ENCODE measurements at places on chromosomes 5 and 9. TPM values are rescaled to one million over a fixed set of nuclear protein-coding genes. Genes with fewer than 3 reads are reported as not detected.

GRCh38 chr5:60677850-60678664, 21.9 kb downstream of the DEPDC1B start:
- H3K27ac ChIP-seq, result no peak overlapping the region
- peaks cover 2% of the 10 kb centered on the region for H3K4me1 ChIP-seq
- no peak for DNase-seq
- H3K27me3 ChIP-seq, result peaks cover 9% of the 10 kb centered on the region

DNA sequence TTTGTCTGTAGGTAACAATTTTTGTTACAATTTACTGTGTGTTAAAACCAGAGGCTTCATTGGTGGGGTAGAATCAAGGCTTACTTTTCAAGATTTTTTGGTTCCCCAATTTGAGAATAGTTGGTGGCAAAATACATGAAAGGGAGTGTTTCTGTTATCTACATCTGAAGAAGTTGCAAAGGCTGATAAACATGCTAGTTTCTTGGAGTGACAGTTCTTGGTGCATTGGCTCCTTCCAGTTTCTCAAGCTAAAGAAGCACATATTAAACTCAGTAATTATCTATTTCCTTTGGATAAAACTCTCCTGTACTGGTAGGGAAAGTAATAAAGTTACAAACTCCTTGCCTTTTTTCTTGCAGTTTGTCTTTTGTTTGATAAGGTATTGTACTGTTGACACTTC, 5.9 kb downstream of the MACIR start:
- no peak overlapping the region for H3K27ac ChIP-seq
- H3K36me3 ChIP-seq, result peaks cover 15% of the 10 kb centered on the region
- DNase-seq, result no peak
- no peak overlapping the region for H3K4me3 ChIP-seq

DNA sequence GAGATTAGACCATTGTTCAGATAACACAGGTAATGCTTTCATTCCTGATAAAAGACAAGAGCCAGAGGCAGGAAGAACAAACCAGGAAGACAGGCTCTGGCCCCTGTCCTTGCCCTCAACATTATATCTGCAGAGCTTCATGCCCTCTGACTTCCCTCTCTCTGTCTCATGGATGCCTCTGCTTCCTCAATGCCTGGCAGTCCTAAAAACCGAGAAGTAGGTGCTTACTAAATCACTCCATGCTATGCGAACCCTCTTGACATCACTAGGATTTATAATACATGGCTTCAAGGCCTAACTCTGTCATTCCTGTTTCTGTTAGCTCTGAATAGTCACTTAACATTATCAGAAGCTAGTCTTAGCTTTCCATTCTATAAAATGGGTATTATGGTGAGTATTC, 117.8 kb downstream of the TLR4 start:
- no peak for DNase-seq
- H3K4me3 ChIP-seq, result no peak overlapping the region
- H3K4me1 ChIP-seq, result peaks cover 23% of the 10 kb centered on the region
- no peaks in the 10 kb centered on the region for H3K36me3 ChIP-seq

DNA sequence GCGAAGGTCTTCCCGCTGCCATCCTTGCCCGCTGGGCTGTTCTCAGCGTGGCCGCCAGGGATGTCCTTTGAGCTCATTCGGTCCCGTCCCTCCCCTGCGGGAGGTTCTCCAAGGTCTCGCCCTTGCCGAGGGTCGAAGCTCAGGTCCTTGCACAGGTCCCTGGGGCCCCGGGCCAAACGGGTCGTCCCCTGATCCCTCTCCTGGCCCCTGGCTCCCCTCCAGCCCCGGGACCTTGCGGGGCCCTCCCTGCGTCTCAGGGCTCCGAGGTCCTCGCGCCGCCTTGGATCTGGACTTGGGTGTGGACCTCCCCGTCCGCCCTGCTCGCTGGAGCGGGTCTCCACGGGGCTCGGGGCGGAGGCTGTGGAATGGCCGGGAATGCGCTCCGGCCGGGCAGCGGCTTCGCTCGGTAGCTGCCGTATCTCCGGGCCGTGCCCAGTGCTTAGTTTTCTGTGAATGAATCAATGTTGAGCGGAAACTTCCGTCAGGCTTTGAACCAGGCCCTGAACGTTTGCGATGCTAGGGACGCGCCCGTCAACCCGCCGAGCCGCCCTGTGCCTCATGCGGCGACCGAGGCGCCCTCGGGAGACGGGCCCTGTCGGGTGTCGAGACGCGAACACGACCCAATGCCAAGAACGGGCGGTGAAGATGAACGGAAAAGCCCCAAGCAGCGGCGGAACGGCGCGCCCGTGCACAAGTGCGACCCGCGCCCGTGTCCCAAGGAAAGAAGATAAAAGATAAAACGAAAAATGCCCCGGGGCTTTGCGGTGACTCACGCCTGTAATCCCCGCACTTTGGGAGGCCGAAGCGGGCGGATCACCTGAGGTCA, 780 bp downstream of the RNU6ATAC start:
- H3K27me3 ChIP-seq, result no peaks in the 10 kb centered on the region
- H3K27ac ChIP-seq, result peak overlapping the region; percentile 34
- peak; percentile 75 for DNase-seq
- peaks cover 4% of the 10 kb centered on the region for H3K36me3 ChIP-seq
- peaks cover 6% of the 10 kb centered on the region for H3K4me1 ChIP-seq

DNA sequence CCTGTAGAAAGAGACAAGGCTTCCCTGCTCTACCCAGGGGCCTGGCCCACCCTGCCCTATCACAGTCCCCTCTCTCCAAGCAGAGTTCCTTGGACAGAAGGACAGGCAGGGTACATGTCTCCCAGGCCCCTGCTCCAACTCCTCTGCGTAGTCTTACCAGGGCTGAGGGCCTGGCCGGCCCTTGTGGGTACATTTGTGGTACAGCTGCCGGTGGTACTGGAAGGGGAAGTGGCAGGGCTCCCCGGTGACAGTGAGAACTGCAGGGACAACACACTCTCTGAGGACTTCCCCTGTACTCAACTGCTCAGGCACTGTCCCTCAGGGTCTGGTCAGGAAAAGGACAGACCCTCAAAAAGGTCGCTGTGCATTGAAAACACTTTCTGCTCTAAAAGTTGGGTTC, 3.6 kb downstream of the F12 start:
- peaks cover 29% of the 10 kb centered on the region for H3K4me1 ChIP-seq
- H3K36me3 ChIP-seq, result no peaks in the 10 kb centered on the region
- H3K27ac ChIP-seq, result no peak overlapping the region
- H3K4me3 ChIP-seq, result no peak overlapping the region

- no peaks in the 10 kb centered on the region for H3K4me1 ChIP-seq
- DNase-seq, result no peak
- H3K27ac ChIP-seq, result no peak overlapping the region
- H3K4me3 ChIP-seq, result no peak overlapping the region
- H3K36me3 ChIP-seq, result no peaks in the 10 kb centered on the region
These were observed 107.1 kb downstream of the MAT2B start for GRCh38 chr5:163612358-163613149.

DNA sequence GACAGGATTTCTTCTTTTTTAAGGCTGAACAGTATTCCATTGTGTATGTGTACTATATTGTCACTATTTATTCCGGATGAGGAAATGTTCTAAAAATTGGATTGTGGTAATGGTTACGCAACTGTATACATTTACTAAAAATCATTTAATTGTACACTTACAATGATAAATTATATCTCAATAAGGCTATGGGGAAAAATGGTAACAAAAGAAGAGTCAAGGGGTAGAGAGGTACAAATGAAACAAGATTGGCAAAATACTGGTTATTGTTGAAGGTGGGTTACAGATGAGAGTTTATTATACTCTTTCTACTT, 62.3 kb upstream of the TNFAIP8 start:
- DNase-seq, result no peak
- no peaks in the 10 kb centered on the region for H3K27me3 ChIP-seq
- peak overlapping the region; percentile 63 for H3K27ac ChIP-seq
- peaks cover 52% of the 10 kb centered on the region for H3K4me1 ChIP-seq
- no peak overlapping the region for H3K4me3 ChIP-seq

- H3K4me3 ChIP-seq, result no peak overlapping the region
- DNase-seq, result no peak
- H3K36me3 ChIP-seq, result no peaks in the 10 kb centered on the region
- H3K27me3 ChIP-seq, result no peaks in the 10 kb centered on the region
These were observed 200.4 kb downstream of the SLF1 start for GRCh38 chr5:94818904-94819303.

GFPT2 gene
- 0.10 TPM for total RNA-seq

TMEM174 gene
- not detected for total RNA-seq

PCSK5 gene
- total RNA-seq, result 5.3 TPM

Measured in activated naive CD8-positive, alpha-beta T cell treated with anti-CD3 and anti-CD28 coated beads for 36 hours (primary cell).